ENCODE measurements at places on chromosomes 12 and 14.

DNA sequence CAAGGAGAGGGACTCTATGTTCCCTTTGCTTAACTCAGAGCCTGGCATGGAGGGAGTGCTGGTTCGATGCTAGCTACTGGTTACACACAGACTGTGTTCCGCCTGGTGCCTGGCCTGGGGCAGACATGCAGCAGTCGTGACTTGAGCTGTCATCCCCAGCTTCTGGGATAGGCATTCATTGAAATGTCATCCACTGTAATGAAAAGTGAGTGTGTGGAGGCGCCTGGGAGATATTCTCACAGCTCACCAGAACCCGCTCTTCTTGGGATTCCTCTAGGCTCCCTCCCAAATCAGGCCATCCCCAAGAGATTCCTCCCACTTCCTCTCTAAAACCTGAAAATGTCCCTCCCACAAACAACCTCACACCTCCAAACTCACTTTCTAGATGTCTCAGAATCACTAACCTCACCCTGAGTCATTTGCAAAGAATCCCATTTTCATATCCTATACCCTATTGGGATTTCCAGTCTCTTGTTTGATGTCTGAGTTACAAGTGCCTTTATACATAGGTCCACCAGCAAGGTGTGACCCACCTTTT lies 82.8 kb downstream of the CRACR2A start:
- no peak for DNase-seq

DNA sequence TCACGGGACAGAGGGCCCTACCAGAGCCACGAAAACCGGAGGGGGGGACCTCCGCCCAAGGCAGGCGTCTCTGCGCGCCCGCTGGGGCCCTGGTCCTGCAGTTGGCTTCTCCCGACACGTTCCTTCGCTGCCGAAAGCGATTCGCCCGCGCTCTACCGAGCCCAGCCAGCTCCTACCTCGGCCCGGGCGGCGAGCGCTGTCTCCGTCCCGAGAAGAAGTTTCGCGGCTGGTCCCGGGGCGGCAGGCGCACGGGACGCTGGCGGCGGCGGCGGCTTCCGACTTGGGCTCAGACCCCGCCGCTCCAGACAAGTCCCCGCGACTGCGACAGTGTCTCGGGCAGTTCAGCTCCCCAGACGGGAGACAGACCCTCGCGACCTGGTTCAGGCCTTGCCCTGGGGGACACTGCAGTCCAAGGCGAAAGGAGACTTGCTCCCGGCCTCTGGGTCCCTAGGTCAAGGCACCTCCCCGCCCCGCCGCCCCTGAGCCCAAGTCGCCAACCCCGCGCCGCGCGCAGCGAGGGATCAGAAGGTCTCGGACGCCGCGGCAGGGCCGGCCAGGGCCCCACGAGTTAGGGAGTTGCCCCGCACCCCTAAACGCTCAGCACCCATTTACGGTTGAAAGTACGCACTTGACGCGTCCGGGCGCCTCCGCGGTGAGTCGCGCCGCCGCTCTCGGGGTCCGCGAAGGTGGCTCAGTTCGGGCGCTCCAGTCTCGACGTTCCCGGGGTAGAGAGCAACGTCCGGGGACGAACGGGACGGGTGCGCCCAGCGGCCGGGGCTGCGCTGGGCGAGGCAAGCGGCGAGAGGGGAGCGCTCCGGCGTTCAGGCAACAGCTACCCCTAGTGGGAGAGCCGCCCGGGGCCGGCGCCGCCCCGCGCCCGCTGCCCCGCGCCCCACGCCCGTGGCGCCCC lies 1.4 kb upstream of the DIO3 start:
- DNase-seq = no peak

DNA sequence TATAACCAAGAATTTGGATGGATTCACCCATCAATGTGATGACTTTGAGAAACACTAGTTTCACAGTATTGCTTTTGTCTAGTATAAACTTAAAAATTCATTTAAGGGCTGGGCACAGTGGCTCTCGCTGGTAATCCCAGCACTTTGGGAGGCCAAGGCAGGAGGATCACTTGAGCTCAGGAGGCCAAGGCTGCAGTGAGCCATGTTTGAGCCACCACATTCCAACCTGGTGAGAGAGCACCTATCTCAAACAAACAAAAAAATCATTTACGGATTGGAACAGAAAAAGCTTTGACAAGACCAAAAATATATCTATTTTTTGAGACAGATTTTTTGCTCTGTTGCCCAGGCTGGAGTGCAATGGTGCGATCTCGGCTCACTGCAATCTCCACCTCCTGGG lies 27.5 kb downstream of the GNS start:
- no peak for DNase-seq

GRCh38 chr14:99549684-99550083 lies 54.3 kb downstream of the CCDC85C start:
- no peak for DNase-seq

GRCh38 chr14:95697764-95698163 lies 11.5 kb downstream of the TCL1B start:
- DNase-seq = no peak

- DNase-seq = no peak
These were observed 8.1 kb downstream of the SPATS2 start for GRCh38 chr12:49375406-49375805.

DNA sequence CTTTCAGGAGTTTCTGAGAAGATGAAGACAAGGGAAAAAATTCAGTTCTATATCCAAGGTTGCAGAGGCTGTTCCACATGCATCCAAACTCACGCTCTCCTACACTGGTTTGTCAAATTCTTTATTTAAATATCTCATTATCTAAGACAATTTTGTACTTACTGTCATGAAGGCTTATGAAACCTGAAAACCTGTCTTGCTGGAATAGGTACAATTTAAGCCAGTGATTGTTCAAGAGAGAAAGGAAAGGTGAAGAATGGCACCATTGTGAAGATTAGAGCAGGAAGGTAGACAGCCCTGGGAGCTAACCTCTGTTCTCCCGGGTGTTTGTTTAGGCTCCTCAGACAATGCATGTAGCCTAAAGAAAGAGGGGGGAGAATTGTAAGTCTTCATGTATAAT lies 315.1 kb upstream of the PRKD1 start:
- no peak for DNase-seq

DNA sequence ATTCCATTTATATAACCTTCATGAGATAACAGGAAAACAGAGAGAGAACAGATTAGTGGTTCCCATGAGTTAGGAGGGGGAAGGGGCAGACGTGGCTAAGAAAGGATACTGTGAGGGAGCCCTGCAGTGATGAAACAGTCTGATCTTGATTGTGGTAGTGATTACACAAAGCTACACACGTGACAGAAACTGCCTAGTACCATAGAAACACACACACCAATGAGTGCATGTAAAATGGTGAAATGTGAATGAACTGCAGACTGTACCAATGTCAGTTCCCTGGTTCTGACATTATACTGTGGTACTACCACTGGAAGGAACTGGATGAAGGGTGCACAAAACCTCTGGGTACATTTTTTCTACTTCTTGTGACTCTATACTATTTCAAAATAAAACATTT lies 36.9 kb downstream of the NRDE2 start:
- no peak for DNase-seq

- DNase-seq = no peak
These were observed 5.8 kb downstream of the TNS2 start for GRCh38 chr12:53055471-53056266.

DNA sequence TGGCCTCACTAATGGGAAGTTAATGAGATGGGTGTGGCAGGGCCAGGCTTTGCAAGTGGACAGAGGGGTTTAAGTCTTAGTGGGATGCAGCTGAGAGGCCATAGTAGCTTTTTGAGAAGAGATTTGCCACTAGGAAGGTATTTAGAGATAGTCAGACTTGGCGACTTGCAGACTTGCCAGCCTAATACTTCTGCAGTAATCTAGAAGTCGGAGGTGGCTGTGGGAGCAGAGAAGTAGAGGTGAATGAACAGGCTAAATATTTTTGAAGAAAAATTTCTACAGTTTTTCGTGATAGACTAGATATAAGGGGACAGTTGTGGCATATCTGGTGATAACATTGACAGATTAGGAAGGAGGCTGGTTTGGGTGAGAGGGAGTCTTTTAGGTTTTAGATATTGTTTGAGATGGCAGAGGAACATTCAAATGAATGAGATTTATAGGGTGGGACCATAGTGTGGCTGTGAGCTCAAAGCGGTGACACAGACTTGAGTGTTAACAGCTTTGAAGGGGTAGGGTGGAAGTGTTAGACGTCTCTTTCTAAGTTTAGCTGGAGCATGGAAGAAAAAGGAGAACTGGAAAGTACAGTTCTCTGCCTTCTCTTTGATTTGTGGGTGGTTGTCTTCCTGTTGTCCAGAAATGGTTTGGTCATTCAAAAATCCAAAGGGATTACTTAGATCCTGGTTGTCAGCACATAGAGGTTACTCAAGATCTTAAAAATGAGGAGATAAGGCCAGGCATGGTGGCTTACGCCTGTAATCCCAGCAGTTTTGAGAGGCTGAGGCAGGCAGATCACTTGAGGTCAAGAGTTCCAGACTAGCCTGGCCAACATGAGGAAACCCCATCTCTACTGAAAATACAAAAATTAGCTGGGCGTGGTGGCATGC lies 44.9 kb downstream of the MAPKAPK5 start:
- DNase-seq = no peak

DNA sequence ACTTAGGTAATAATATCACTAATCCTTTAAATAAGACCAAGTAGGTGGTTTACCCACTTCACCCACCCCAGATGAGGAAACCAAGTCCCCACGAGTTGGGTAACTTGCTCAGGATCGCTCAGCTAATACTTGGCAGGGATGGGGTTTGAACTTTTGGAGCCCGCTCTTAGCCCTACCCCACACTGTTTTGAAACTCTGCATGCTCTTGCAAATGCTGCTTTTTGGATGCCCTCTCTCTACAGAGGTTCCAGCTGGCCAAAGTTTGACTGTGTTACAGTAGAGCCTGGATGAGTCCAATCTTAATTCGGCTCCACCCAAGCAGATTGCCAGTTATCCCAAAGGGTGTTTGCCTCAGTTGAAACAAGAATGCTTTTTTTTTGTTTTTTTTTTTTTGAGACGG lies 6.8 kb downstream of the PLEKHG3 start:
- DNase-seq = no peak

DNA sequence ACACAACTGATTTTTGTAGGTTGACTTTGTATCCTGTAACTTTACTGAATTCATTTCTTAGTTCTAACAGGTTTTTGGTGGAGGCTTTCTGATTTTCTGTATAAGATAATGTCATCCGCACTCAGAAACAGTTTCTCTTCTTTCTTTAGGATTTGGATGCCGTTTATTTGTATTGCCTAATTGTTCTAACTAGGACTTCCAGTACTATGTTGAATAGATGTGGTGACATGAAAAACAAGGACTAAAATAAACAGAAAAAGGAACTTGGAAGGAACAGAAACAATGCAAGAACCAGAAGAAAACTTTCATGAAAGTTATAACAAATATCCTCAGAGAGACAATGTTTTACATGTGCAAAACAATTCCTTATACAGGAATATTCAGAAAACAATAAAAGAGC lies 100.3 kb downstream of the GTF2A1 start:
- DNase-seq = no peak

GRCh38 chr14:68781161-68782021 lies 11.5 kb downstream of the ZFP36L1 start:
- no peak for DNase-seq

- DNase-seq = no peak
These were observed 42.9 kb downstream of the INSM2 start for GRCh38 chr14:35576856-35577255.

- no peak for DNase-seq
These were observed 87.6 kb upstream of the HIF1A start for GRCh38 chr14:61607570-61608244.

DNA sequence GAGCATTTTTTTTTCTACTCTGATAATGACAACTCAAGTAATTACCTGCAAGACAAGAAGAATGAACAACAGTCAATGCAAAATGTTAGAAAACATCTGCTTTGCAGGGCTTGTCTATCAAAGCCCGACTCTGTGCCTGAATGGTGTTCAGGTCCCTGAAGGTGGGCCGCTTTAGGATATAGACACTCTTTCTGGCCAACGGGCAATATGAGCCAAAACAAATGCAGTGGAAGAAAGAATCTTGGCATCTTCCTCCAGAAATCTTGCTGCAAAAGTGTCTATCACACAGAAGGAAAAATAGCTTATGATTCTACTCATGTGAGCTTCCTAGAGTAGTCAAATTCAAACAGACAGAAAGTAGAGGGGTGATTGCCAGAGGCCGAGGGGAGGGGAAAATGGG lies 32.7 kb downstream of the FOS start:
- no peak for DNase-seq

DNA sequence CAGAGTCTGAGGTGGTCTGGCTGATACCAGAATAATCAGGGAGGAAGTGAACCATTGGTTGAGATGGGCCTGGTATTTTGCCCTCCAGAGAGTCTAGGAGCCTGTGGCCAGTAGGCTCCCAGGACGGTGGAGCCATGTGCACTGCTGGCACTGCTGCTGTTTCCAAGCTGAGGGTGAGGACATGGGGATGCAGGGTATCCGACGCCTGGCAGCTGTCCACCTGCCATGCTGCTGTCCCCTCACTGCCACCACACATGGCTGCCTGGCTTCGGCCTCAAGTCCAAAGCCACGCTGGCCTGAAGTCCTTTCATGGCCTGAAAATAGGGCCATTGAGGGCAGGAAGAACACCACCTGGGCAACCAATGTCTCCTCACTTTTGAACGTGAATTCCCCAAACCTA lies 8.6 kb downstream of the CACNA1C start:
- no peak for DNase-seq

GRCh38 chr12:47591795-47592194 lies 114.0 kb downstream of the RPAP3 start:
- DNase-seq = no peak

DNA sequence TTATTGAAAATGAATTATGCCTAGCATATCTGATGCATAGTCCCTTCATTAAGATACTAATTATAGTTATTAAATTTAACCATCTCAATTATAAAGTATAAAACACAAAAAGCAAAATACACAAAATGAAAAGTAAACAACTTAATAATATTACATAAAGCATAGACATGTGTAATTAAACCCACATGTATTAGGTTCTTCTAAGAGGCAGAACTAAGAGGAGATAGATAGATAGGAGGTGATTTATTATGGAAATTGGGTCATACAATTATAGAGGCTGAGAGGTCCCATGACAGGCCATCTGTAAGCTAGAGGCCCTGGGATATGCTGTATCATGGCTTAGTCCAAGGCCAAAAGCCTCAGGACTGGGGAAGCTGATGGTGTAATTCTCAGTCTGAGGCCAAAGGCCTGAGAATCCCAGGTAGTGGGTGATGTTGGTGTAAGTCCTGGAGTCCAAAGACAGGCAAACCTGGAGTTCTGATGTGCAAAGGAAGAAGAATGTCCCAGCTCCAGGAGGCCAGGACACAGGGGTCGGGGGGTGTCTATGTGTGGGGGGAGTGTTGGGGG lies 953.3 kb downstream of the TRHDE start:
- DNase-seq = no peak
